ENCODE measurements at places on chromosomes 11 and 22.

- no peak for DNase-seq
These were observed 4.2 kb downstream of the CAPN1 start for GRCh38 chr11:65185869-65186341.

- no peak for DNase-seq
These were observed 250.3 kb downstream of the GRM5 start for GRCh38 chr11:88815505-88815904.

- DNase-seq: no peak
These were observed 63.7 kb downstream of the FLRT1 start for GRCh38 chr11:64099436-64099835.

DNA sequence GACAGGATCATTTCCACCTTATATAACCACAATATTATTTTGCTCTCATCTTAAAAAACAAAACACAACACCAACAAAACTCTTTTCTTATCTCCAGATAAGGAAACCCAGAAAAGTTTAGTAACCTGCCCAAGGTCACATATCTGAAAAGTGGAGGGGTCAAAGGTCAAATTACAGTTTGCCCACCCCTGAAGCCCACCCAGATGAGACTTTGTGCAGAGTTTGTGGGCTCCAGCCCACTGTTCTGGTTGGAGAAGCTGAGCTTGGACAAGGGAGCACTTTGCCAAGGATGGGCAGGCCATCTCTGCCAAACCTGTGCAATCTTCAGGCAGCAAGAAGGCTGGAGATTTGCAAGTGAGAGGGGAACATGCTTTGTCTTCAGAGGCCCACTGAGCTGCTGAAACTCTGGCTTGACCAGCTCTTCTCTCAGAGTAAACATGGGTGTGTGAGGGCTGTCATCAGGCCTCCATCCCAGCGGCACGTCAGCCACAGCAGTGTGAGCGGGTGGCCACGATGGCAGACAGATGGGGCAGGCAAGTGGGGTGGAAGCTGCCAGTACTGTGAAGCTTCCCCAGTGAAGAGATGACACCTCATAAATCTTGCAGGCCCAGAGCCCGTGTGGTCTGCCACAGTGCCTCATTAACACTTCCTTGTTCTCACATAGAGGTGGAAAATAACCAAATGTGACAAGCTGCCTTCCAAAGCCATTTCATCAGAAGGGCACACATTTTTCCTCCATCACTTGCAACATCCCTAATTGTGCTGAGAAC is 111.8 kb downstream of the CCDC81 start:
- no peak for DNase-seq

DNA sequence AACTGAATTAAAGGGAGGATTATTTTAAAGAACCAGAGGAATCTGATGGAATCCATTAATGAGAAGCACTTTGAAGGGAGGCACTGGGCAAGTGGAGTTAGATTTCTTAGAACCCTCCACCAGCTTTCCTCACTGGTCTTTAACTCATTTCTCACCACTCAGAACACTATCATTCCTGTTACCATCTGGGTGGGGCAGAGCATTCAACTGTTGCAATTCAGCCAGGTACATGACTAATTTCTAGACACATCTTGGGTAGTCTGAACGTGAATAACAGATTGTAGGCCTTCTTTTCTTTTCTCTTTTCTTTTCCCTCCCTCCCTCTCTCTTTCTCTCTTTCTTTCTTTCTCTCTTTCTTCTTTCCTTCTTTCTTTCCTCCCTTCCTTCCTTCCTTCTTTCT is 15.5 kb upstream of the MMP1 start:
- DNase-seq: no peak

DNA sequence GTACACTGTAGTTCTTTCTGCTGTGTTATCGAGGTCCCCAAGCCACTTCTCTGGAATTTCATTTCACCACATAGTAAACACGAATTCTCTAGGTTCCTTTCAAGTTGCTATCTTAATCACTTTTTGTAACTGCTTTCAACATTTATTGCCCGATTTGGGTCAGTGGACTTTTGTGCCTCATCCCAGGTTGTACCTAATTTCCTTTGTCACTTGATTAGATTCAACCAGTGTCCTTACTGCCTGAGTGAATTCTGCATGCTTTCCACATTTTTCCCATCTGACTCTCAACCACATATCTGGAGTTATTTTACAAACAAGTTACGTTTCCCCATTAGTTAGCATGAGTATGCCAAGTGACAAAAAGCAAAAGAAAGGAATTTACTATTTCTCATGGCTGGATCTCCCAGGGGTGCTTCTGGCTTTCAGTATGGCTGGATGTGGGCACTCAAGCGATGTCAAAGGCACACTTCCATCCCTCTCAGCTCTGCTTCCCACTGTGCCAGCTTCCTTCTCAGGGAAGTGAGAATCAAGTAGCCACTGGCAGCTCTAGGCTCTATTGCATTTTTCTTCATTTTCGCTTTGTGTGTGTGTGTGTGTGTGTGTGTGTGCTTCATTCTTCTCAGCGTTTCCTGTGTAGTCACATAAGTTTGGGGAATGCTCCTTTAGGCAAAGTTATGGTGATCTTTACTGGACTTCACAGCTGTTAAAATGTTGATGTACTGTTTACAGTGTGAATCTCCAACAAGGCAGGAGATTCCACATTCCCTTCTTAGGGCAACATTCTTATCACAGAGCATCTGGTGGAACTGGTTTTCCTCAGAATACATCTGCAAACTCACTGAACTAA is 128.9 kb downstream of the DBX1 start:
- peak; percentile 6 for DNase-seq

DNA sequence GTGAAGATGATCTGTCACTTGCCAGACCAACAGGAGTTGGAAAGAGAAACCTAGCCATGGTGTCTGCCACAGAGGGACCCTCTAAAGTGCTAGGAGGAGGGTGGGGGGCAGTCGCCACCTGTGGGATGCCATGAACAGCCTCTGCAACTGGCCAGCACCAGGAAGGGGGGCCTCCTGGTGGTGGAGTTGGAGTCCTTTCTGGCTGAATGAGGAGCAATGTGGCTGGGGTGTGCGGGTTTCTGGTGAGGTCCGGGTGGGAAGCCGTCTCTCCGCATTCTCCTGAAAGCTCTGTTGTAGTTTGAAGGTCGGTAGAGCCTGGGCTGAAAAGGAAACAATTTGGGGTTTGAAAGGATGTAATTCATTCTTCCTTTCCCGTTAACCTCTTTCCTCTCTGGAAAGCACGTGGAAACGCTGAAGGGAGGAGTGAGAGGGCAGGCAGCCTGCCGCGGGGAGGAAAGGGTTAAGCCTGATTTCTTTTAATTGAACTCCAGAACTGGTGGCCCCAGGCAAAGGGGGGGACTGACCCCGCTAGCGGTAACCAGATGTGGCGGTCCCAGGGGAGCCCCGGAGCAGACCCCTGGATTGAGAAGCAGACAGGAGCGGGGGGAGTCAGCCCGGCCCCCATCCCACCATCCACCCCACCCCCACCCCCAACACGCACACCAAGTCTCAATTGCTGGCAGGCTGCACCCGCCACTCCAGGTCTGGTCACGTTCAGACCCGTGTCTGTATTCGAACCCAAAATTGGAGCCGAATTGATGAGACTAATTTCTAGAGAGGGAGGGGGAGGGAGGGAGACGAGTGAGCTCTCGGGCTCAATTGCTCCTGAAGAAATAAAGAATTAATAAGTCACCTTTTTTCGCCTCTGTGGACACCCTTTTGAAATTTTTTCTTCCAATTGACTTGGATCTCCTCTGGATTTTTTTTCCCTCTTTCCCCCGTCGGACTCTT is 1.8 kb upstream of the FLI1 start:
- DNase-seq: no peak

- no peak for DNase-seq
These were observed 11.9 kb upstream of the TCF20 start for GRCh38 chr22:42282252-42282942.

DNA sequence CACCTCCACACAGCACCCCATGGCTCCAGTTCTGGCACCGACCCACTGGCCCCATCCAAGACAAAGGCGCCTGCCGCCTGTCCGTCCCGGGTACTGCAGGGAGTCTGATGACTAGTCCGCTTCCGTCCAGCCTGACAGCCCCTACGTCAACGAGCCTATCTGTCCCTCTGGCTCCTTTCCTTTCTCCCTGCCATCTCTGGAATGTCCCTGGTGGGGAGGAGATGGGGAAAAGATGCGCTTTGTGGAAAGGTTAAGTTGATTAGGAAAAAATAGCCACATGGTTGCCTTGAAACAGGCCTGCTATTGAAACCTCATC is 10.4 kb downstream of the PDGFB start:
- no peak for DNase-seq

- DNase-seq: peak; percentile 45
These were observed 188.5 kb upstream of the MPPED2 start for GRCh38 chr11:30774496-30775232.

DNA sequence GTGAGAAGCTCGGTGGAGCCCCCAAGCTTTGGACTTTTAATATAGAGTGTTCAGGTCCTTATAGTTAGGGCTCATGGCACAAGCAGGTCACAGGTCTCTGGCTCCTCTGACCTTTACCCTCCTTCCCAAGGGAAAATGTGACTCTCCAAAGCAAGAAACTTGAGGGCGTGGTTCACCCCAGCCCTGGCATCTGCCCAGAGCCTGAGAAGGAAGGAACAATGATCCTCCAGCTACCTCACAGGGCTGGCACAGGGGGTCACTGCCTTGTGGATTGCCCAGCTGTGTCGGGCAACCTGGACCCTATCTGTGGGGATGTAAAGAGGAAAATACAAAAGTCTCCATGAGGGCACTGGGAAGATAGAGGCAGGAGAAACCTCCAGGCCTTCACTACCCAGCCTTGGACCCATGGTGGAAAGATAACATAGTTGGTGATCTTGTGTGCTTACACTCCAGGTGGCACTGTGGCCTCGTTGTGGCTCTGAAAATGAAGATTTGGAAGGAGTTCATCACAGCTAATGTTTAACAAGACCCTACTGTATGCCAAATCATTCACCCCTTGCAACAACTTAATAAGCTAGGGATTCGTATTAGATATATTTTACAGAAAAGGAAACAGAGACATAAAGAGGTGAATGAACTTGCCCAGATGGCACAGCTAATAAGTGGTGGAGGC is 3.8 kb upstream of the ZNF195 start:
- DNase-seq: no peak

DNA sequence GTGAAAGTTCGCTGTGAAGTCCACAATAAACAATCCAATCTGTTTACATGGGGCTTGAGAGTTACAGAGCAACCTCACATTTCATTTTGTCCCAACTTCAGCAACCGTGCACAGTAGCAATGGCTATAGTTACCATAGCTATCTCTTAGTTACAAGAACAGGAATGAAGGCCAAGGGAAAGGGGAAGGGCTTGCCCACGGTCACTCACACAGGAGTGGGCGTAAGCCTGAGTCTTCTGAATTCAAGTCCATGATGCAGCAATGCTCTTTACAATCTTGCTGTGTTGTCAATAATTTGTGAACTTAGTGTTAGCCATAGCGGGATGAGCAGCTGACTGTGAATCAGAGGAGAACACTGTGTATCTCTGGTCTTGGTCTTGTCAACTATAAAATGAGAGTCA is 102.9 kb downstream of the ADAMTS15 start:
- no peak for DNase-seq

DNA sequence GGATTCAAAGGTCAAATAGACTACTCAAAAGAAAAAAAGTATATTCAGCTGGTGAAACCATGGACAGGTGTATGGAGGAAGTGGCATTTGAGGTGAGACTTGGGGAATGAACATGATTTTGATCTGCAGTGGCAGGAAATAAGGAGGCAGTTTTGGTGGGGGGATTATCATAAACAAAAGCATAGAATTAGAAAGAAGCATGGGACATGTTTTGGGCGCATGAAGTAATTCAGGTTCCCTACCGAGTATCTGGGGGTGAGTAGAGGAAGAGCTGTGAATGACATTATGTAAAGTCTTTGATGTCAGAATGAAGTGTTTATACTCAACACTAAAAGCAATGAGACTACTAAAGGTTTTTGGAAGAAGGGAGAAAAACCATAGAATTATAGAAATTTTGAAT is 3.1 kb downstream of the CLMP start:
- DNase-seq: no peak

DNA sequence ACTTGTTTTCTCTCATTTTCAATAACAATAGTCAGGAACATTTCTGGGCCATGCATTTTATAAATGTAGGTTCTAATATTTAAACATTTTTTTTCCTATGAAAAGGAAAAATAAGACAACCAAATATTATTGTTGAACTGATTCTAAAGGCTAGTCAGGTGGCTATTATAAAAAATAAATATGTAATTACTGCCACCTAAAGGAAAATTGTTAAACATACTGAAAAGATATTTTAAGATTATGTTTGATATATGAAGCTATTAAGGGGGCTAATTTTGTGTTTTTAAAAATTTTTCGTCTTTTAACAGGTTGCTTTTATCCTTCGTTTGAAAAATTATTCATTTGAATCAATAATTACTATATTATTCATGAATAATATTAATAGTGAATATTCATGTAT is 62.2 kb upstream of the FDX1 start:
- DNase-seq: no peak

DNA sequence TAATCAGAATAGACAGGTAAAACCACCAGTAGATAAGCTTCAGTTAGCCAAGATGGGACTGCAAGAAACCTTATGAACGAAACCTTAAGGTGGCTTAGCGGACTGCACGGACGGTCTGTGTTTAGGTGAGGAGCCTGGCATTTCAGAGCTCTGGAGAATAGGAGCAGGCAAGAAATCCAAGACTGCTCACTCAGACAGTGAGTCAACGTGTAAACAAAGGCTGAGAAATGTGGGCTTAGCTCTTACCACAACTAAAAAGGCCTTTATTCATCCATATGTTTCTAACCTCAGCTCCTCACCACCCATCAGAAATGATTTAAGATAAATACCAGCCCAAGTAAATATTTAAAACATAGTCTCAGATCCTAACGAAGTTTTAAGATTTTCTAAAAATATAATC is 657.7 kb downstream of the OPCML start:
- DNase-seq: no peak

DNA sequence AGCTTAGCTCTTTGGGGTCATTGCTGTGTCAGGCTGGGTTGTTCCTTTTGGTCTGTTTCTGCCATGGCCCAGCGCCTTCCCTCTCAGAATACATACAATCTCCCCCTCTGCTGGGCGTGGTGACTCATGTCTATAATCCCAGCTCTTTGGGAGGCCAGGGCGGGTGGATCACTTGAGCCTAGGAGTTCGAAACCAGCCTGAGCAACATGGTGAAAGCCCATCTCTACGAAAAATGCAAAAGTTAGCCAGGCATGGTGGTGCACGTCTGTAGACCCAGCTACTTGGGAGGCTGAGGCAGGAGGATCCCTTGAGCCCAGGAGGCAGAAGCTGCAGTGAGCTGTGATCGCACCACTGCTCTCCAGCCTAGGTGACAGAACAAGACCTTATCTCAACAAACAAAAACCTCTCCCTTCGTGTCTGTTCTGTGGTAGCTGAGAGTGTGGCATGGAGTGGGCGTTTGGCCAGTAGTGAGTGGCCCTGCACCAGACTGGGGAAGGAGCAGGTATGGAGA is 46.7 kb upstream of the RAB1B start:
- DNase-seq: peak; percentile 67

- DNase-seq: no peak
These were observed 2.4 kb downstream of the SLC22A12 start for GRCh38 chr11:64593156-64594105.

GRCh38 chr11:90639461-90639993 is 416.7 kb upstream of the CHORDC1 start:
- peak; percentile 58 for DNase-seq

GRCh38 chr11:47899801-47900200 is 51.7 kb upstream of the NUP160 start:
- no peak for DNase-seq

GRCh38 chr11:78011301-78011700 is 11.8 kb downstream of the KCTD14 start:
- no peak for DNase-seq
